ENCODE measurements at places on chromosomes 11 and 22. TPM values are rescaled to one million over a fixed set of nuclear protein-coding genes. Genes with fewer than 3 reads are reported as not detected.

Gene KCNA4
- not detected for total RNA-seq

Gene TIGD3
- total RNA-seq = 0.94 TPM

Gene PANX3
- total RNA-seq = not detected

Gene RFPL2
- 0.13 TPM for total RNA-seq

Measured in A549 treated with GW870086 at 1 μM for 4 hours (cell line).